ENCODE measurements at places on chromosomes 2 and 18.

DNA sequence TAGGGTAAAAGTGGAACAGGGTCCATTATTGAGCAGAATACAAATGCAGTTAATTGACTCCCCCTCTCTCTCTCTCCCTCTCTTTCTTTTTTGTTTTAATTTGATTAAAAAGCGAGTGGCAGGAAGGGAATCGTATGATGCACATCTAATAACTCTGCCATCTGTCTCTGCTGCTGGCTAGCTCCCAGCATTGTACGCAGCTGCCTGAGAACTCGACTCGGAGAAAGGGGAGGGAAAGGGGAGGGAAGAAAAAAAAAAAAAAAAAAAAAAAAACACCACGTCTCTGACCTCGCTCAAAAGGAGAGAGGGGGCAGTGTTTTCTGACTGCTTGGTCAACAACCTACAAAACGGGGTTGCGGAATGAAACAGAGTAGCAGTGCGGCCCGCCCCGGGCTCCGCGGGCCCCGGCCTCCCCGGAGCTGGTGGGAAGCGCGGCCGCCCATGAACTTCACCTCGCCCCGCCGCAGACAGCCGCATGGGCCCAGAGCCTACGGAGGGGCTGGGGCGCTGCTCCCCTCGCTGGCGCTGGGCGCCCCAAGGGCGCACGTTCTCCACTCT, 265.7 kb downstream of the TCF4 start:
- H3K4me3 ChIP-seq, result peak overlapping the region; percentile 92
- H3K4me1 ChIP-seq, result peaks cover 24% of the 10 kb centered on the region

DNA sequence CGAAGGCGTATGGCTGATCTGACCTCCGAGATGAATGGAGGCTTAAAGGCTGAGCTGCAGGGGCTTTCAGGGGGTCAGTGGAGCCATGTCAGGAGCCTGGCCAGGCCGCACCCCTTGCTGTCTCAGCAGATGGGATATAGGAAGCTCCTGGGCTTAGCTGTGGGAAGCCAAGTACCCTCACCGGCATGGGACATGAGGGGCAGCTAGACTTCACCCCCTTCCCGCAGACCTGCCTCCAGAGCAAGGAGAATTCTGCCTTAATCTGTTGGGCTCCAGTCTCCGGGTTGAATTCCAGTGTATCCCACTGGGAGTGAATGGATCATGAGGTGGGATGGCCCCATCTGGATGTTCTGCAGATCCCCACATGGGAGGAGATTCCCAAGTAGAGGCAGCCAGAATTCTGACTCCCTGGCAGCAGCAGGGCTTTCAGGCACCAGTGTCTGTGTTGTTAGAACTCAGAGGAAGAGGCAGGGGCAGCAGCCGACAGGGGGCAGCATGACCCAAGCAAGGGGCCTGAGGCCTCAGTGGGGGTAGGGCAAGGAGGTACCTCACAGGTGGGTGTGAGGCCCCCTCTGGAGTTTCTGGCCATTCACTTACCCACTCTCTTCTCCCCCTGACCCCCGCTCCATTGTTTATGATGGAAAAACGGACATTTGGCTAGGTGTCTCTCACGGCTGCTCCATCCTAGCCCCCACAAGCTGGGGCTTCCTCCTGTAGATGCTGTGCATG, 19.1 kb downstream of the CAPG start:
- no peak overlapping the region for H3K4me3 ChIP-seq
- peaks cover 13% of the 10 kb centered on the region for H3K4me1 ChIP-seq
- no peak overlapping the region for H3K27ac ChIP-seq
- H3K27me3 ChIP-seq, result no peaks in the 10 kb centered on the region

DNA sequence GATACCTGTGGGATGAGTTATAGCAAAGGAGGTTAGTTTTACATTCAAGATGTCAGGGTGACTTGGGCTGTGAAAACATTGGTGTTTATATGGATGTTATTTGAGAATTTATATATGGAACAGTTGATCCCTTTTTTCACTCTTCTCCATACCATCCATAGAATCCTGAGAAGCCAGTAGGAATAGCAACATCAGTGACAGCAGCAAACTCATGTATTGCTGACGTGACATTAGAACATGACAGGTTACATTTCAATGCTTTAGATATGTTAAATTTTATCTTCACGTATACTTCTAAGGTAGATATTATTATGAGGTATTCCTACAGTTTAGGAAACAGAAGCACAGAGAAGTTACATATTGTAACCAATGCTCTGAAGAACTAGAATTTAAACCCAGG, 745.2 kb upstream of the GCFC2 start:
- no peaks in the 10 kb centered on the region for H3K4me1 ChIP-seq
- H3K36me3 ChIP-seq, result no peaks in the 10 kb centered on the region
- no peak for DNase-seq
- peaks cover 2% of the 10 kb centered on the region for H3K27me3 ChIP-seq
- no peak overlapping the region for H3K27ac ChIP-seq
- no peak overlapping the region for H3K4me3 ChIP-seq

GRCh38 chr2:95022309-95023221, 2.9 kb upstream of the MAL start:
- H3K27me3 ChIP-seq, result peaks cover 9% of the 10 kb centered on the region
- no peak overlapping the region for H3K4me3 ChIP-seq
- H3K27ac ChIP-seq, result no peak overlapping the region
- peak; percentile 13 for DNase-seq
- H3K4me1 ChIP-seq, result peaks cover 4% of the 10 kb centered on the region

GRCh38 chr18:11260961-11261461, 111.6 kb upstream of the PIEZO2 start:
- H3K27me3 ChIP-seq, result peaks cover 1% of the 10 kb centered on the region
- no peak overlapping the region for H3K4me3 ChIP-seq
- no peak for DNase-seq

- DNase-seq, result no peak
- H3K4me1 ChIP-seq, result no peaks in the 10 kb centered on the region
- H3K36me3 ChIP-seq, result no peaks in the 10 kb centered on the region
- peaks cover 4% of the 10 kb centered on the region for H3K27me3 ChIP-seq
- H3K4me3 ChIP-seq, result no peak overlapping the region
- H3K27ac ChIP-seq, result no peak overlapping the region
These were observed 9.0 kb downstream of the SCN2A start for GRCh38 chr2:165248238-165248637.

DNA sequence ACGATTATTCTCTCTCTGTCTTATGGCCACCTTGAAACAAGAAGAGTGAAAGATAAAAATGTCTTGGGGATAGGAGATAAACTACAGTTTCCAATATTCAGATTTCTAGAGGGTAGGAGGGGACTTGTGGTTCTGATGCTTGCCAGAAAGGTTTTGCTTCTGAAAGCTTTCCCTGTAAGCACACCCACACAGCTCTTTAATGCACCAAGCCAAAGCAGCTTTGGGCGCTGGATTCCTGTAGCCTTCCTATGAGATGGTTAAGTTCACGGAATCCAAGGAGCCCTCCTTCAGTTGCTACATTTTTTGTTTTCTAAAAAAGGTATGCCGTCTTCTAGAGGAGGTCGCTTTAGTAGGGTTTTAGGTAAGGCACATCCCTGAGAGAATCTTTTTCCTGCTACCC, 4.9 kb downstream of the LRRTM1 start:
- H3K27me3 ChIP-seq, result peaks cover 2% of the 10 kb centered on the region
- H3K4me1 ChIP-seq, result no peaks in the 10 kb centered on the region
- no peak for DNase-seq
- no peak overlapping the region for H3K27ac ChIP-seq

- H3K36me3 ChIP-seq, result no peaks in the 10 kb centered on the region
- no peak overlapping the region for H3K27ac ChIP-seq
- peaks cover 58% of the 10 kb centered on the region for H3K4me1 ChIP-seq
- H3K4me3 ChIP-seq, result no peak overlapping the region
- H3K27me3 ChIP-seq, result no peaks in the 10 kb centered on the region
These were observed 268.8 kb downstream of the ARHGAP15 start for GRCh38 chr2:143397884-143398614.

DNA sequence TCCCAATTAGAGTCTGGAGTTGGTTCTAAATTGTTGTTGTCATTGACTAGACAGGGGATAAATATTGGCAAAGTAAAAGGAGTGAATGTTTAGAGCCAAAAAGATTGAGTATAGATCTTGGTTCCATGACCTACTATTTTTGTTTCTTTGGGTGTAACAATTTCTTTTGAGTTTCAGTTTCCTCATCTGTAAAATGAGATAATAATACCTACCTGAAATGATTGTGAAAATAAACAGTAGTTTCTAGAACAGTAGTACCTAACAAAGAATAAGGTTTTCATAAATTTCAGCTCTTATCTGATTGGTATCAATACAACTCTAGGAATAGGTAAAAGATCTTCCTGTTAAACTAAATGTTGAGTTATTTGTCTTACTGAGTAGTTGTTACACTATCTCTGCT, 56.8 kb downstream of the PMS1 start:
- H3K4me1 ChIP-seq, result no peaks in the 10 kb centered on the region
- no peak overlapping the region for H3K4me3 ChIP-seq
- DNase-seq, result no peak
- no peaks in the 10 kb centered on the region for H3K27me3 ChIP-seq

DNA sequence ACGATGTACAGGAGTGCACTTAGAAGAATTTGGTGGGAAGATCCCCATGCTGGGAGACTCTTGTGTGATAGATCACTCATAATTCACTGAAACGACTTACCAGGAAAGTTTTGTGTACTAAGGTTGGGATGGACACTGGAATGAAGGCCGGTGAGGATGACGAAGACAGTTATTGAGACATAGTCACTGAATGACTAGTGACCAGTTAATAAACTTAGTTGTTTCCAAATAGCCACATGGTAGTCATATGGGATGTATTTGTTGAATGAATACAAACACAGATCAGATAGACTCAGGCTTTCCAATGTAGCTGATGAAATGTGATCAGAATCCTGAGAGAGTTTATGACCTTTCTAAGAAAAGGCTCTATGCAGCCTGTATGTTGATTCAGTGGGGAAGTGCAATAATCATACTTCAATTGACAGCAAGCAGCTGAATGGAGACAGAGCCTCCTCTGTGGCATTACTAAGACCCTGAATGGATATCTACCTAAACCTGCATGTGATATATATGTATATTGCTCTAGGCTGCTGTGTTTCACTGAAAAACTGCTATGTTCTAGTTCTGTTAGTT, 20.4 kb downstream of the GDF7 start:
- H3K27me3 ChIP-seq, result no peaks in the 10 kb centered on the region
- peaks cover 7% of the 10 kb centered on the region for H3K4me1 ChIP-seq
- no peak overlapping the region for H3K27ac ChIP-seq
- DNase-seq, result no peak

GRCh38 chr2:128413718-128414341, 95.2 kb upstream of the HS6ST1 start:
- peaks cover under 1% of the 10 kb centered on the region for H3K27me3 ChIP-seq
- H3K4me1 ChIP-seq, result no peaks in the 10 kb centered on the region
- H3K4me3 ChIP-seq, result no peak overlapping the region
- no peaks in the 10 kb centered on the region for H3K36me3 ChIP-seq
- no peak overlapping the region for H3K27ac ChIP-seq

DNA sequence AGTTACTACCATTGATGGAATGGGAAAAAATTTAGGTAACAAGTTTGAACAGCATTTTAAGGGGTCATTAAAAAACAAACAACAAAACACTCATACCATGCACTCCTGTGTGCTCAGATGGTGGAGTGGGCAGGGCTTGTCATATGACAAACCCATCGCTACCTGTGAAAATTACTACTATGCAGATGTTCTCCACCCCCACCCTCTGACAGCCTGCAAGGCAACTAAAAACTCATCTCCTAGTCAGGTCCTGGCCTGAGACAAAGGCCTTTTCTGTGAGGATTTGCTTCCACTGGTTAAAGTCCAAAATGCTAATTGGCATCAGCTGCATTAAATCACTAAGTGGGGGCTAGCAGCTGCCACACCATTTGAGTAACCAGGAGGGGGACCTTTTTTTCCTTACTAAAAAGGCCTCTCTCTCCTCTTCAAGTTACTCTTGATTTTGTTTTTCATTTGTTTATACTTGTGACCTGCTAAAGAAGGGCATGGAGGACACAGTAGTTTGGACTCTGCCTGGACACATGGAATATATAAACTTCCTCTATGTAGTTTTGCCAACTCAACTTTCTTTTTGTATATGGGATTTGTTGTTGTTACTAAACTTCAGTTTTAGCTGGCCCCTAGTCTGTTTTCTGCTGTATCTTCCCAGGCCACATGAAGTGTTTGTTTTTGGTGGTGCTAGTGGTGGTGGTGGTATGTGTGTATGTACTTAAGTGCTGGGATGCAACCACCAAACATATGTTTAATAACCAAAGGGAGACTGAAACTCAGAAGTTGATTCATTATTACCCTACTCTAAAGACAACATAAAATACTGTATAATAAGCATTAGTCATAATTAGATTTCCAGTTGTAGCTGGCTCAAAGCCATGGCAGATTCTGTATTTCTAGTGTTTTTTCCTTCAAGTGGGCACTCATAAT, 121.3 kb downstream of the MAP4K4 start:
- H3K36me3 ChIP-seq, result no peaks in the 10 kb centered on the region
- no peak for DNase-seq
- no peak overlapping the region for H3K4me3 ChIP-seq
- no peak overlapping the region for H3K27ac ChIP-seq

DNA sequence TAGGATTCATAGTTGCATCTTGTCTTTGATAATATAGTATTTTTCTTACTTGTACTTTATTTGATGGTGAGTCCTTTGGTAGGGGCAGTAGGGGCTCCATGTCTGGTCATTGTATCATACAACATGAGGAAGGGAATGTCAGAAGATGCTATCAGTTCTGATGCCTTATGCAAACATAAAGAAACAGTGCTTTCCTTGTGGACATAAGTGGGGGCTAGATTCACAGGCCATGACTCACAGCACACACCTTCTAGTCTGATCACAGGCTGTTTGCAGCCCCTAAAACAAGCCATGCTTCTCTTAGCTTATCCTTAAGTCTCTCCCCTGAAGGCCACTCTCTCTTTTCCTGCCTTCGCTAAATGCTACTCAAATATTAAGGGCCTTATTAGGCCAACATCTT, 10.7 kb upstream of the SLC14A1 start:
- no peaks in the 10 kb centered on the region for H3K27me3 ChIP-seq
- H3K27ac ChIP-seq, result no peak overlapping the region
- DNase-seq, result no peak

DNA sequence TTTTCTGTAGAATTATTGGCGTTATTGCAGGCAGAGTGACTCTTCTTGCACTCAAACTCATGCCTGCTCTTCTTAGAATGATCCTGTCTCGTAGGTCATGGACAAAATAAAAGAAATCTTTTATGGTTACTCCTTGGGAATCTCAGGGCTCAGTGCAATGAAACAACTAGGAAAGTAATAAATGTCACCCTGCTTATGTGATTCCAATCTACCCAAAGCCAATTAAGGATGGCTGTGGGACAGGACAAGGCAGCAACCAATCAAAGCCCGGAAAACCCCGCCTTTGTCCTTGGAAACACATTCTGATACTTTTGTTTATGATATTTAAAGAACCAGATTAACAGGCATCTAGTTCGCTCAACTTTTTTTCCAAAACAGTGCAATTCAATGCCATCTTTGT, 53.0 kb downstream of the GRB14 start:
- H3K36me3 ChIP-seq, result no peaks in the 10 kb centered on the region
- no peak for DNase-seq
- no peak overlapping the region for H3K4me3 ChIP-seq
- no peaks in the 10 kb centered on the region for H3K27me3 ChIP-seq

- no peak for DNase-seq
- no peak overlapping the region for H3K4me3 ChIP-seq
- peaks cover 16% of the 10 kb centered on the region for H3K4me1 ChIP-seq
- H3K27ac ChIP-seq, result no peak overlapping the region
These were observed 1.1 kb upstream of the NEURL3 start for GRCh38 chr2:96506016-96506906.
